ENCODE measurements at places on chromosomes 3 and 15.

DNA sequence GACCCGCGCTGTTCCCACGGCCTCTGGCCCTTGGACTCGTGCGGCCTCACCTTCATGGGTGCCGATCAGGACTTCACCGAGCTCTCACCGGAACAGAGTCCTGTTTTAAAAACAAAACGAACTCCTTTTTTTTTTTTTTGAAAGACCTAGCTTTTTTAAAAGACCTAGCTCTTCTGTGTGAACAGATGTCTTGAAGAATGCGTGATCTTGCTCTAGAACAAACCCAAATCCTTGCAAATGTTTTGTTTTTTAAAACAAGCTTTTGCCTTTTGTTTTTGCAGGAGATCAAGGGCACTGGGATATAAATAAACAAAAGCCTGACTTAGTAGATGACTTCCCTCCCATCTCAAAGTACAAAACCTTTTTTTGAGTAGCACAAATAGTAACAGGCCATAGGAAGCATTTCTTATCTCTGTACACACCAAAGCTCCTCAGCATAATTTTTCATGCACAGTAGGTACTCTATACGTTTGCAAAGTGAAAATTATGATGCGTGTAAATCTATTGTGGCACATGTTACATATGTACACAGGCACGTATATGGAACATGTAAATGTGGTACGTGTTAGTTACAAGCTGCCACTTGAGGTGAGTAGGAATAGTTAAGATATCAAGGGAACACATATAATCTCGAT lies 1.1 kb upstream of the MSL2 start:
- peak overlapping the region; percentile 99 for H3K4me3 ChIP-seq
- no peak for DNase-seq

GRCh38 chr3:196528639-196529233 lies 13.6 kb upstream of the SMCO1 start:
- H3K4me1 ChIP-seq = peaks cover 8% of the 10 kb centered on the region
- DNase-seq = peak; percentile 72
- H3K36me3 ChIP-seq = no peaks in the 10 kb centered on the region
- peak overlapping the region; percentile 35 for H3K4me3 ChIP-seq
- H3K27ac ChIP-seq = no peak overlapping the region

DNA sequence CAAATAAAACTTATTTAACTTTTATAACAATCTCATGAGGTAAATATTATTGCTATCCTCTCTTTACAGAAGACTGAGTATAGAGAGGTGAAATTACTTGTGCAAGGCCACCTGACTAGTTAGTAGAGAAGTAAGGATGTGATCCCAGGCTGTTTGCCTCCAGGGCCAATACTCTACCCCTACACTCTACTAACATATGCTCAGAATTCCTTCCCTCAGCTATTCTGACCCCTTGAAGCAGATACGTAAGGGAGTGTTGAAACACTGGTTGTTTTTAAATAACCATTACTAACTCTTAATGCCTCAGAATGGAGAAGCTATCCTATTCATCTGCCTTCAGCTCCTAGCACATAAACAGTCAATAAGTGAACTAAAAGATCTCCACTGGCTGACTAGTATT lies 24.1 kb downstream of the CSTA start:
- H3K27me3 ChIP-seq = no peaks in the 10 kb centered on the region
- no peak overlapping the region for H3K27ac ChIP-seq
- no peak for DNase-seq
- H3K4me1 ChIP-seq = peaks cover 4% of the 10 kb centered on the region
- peaks cover 3% of the 10 kb centered on the region for H3K36me3 ChIP-seq

GRCh38 chr3:178915365-178915764 lies 156.2 kb downstream of the ZMAT3 start:
- no peak for DNase-seq
- no peaks in the 10 kb centered on the region for H3K4me1 ChIP-seq
- H3K27me3 ChIP-seq = no peaks in the 10 kb centered on the region
- no peak overlapping the region for H3K27ac ChIP-seq
- no peaks in the 10 kb centered on the region for H3K36me3 ChIP-seq

- H3K27me3 ChIP-seq = no peaks in the 10 kb centered on the region
- H3K36me3 ChIP-seq = peaks cover 7% of the 10 kb centered on the region
- no peak overlapping the region for H3K27ac ChIP-seq
- no peaks in the 10 kb centered on the region for H3K4me1 ChIP-seq
- no peak for DNase-seq
These were observed 93.1 kb downstream of the STAG1 start for GRCh38 chr3:136658946-136659682.

DNA sequence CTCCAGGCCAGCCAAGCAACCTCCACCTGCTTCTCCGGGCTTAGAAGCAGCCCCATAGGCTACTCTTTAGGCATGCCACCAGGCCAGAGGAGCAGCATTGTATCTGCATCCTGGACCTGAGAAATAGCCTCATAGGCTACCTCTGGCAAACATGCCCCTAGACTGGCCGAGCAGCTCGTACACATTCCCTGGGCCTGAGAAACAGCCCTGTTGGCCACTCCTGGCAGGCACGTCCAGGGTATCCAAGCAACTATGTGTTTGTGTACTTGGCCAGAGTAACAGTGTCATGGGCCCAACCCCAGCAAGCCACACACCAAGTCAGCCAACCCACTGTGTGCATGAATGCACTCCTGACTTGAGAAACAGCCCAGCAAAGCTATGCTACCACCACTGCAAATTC lies 498.7 kb upstream of the CDIN1 start:
- H3K4me3 ChIP-seq = no peak overlapping the region
- no peaks in the 10 kb centered on the region for H3K4me1 ChIP-seq
- no peak overlapping the region for H3K27ac ChIP-seq

DNA sequence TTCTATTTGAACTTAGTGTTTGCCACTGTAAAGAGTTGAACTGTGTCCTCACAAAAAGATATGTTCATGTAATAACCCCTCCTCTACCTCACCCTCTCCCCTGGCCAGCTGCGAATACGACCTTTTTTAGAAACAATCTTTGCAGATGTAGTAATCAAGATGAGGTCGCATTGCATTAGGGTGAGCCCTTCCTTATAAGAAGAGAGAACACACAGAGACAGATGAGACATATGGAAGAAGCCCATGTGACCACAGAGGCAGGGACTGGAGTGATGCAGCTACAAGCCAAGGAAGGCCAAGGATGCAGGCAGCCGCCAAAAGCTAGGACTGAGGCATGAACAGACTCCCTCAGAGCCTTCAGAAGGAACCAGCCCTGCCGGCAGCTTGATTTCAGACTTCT lies 27.6 kb downstream of the GPR176 start:
- H3K27ac ChIP-seq = no peak overlapping the region
- no peak for DNase-seq
- H3K27me3 ChIP-seq = no peaks in the 10 kb centered on the region
- no peak overlapping the region for H3K4me3 ChIP-seq

Measured in CD14-positive monocyte (primary cell).